Left renal pelvis (tissue), 4 donors: ENCODE measurements at places on chromosomes 12 and 14. TPM values are rescaled to one million over a fixed set of nuclear protein-coding genes. Genes with fewer than 3 reads are reported as not detected.

GRCh38 chr14:92832137-92832700 is 38.1 kb downstream of the GOLGA5 start:
- no peak for DNase-seq

DNA sequence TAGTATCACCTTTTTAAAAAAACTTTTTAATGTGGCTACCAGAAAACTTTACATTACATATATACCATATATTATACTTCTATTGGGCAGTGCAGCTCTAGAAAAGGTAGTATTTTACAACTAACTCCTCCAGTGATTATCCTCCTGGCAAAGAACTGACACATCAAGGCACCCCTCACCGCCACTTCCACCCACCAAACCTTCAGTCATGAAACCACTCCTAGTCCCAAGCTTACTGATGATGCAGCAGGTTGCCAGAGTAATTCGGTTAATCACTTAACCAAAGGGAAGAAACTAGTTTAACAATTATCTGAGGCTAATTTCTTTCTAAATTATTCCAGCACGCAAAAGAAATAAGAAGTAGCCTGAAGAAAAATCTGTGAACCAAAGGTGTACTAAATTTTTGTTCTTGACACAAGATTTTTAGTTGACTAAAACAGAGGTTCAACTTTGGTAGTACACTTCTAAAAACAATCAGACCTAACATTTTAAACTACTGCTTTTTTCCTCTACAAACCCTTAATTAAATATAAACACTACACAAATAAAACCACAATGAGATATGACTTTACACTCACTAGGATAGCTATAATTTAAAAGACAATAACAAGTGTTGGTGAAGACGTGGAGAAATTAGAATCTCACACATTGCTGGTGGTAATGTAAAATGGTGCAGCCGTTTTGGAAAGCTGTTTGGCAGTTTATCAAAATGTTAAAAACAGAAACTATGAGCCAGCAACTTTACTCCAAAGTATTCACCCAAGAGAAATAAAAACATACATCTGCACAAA is 16.7 kb downstream of the SPPL3 start:
- no peak for DNase-seq

GRCh38 chr14:68814238-68814538 is 21.3 kb upstream of the ZFP36L1 start:
- no peak for DNase-seq

- no peak for DNase-seq
Observed at GRCh38 chr14:75379246-75379929, 48.4 kb upstream of the JDP2 start.

- DNase-seq: no peak
Observed at GRCh38 chr14:31235462-31235861, 27.9 kb upstream of the HECTD1 start.

DNA sequence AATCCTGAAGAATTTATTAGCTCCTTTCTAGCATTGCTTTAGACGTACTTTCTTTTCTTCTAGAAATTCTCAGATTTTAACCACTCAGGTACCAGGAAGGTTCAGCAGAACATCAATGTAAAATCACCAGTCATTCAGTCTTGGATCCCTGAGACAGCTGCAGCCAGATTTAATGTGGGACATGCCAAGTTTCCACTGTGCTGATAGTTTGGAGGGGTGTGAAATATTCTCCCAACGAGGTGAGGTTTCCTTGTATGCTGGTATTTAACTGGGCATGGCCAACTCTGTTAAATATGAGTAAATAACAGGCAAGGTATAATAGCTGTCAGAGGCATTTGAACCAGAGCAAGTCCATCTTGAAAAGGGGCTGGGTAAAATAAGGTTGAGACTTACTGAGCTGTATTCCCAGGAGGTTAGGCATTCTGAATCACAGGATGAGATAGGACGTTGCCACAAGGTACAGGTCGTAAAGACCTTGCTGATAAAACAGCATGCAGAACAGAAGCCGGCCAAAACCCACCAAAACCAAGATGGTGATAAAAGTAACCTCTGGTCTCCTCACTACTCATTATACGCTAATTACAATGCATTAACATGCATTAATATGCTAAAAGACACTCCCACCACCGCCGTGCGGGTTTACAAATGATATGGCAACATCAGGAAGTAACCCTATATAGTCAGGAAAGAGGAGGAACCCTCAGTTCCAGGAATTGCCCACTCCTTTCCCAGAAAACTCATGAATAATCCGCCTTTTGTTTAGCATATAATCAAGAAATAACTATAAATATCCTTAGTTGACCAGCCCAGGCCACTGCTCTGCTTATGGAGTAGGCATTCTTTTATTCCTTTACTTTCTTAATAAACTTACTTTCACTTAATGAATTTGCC is 75.2 kb upstream of the RASSF8 start:
- DNase-seq: no peak

GRCh38 chr12:128313931-128314330 is 47.0 kb downstream of the TMEM132C start:
- no peak for DNase-seq

DNA sequence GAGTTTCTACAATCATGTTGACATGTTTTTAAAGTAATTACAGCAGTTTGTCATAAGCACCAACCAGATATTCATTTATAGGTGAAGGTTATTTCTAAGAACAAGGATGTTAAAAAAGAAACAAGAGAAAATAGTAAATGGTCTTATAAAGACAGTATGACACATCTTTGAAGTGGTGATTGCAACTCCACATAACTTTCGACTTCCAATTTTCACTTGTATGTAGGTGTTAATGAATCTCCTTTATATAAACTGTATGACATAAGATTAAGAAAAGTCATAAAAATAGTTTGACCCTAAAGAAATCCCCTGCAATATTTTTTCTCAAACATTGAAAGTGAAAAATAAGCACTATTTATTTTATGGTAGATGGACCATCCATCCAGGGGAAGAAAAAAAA is 144.8 kb upstream of the PTPRQ start:
- no peak for DNase-seq

GRCh38 chr14:34488528-34488927 is 26.5 kb upstream of the SPTSSA start:
- no peak for DNase-seq

DNA sequence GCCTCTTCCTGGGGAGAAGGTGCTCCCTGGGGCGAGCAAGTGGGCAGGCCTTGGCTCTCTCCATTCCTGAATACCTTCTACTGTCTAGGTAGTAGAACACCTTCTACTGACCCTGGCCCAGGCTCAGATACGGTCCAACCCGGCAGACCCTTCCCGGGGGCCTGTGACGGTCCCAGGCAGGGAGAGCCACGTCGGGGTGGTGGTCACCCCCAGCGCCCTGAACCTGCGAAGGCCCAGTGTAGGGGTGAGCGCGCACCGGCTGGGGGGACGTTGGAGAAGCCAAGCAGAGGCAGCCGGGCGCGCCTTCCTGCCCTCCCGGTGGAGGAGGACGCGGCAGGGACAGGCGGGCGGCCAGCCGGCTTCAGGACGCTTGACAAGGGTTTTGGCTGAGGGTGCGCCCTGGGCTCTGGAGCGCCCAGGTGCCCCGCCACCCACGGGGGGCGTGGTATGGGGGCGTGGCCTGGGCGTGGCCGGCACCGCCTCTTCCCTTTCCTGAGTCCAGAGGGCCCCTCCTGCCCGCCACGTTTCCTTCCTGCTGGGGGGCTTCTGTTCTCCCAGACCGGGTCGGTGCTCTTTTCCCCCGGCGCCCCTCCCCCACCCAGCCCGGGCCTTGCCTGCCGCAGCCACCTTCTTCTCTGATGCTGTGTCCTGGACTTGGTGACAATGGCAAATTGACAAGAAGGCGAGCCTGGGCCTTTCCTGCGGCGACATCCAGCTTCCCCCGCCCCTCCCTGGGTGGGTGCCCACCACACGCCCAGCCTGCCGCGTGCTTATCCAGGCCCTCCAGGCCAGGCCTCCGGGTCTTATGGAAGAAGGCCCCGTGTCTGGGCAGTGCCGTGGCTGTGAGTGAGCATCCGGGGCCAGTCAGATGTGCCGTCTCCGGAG is 24.5 kb upstream of the PPP1R13B start:
- DNase-seq: no peak

DNA sequence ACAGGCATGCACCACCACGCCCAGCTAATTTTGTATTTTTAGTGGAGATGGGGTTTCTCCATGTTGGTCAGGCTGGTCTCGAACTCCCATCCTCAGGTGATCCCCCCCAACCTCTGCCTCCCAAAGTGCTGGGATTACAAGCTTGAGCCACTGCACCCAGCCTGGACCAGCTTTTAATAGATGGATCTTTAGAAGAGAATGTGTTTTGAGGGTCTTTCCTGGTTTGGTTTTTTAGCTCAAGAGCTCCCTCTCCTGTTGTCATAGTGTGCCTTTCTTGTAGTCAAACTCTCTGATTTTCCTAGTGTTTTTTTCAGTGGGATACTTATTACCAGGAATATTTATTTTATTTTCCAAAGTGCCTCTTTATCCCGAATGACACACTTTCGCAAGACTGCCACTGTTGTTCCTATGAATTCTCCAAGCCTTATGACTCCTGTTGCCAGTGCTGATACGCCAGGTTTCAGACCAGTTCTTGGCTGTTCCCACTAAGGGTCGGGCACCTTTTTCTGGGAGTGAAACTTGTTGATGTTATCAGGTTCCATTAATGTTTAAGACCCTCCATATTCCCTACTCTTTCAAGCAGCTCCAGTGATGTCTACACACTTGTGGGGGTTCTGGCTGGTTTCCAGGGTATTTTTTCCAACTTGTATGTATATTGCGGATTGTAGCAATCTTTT is 31.5 kb upstream of the LIMA1 start:
- DNase-seq: peak; percentile 35

- DNase-seq: no peak
Observed at GRCh38 chr14:51847489-51847796, 13.0 kb upstream of the GNG2 start.

DNA sequence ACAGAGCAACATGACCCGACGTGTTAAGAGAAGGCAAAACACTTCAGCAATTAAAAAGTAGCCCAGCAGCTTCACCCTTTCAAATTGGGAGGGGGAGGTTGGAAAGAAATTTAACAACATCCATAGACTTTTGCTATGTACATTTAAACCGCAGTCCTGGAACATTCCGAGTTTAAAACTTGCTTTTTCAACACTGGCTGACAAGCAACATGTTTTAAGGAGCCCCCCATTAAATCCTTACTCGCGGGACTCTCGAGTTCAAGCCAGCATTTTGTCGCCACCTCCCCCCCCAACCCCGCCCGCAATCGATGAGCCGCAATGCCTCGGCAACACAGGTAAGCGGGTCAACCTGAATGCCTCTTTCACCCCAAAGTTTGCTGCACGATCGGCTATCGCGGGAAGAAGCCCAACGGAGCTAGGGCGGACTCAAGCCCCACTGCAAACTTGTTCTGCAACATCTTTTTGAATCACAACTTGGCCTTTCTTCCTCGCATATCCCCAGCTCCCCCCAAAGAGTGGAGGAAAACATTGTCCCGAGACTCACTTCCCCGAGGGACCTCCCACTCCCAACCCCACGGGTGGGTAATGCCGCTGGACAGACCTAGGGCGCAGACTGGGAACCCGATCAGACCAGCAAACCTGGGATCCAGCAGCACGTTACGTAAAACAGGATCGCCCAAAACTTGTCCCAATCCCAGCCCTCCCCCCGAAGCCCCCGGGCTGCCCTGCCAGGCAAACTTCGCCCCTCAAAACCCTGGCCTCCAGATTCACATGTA is 777 bp downstream of the ZFP36L1 start:
- no peak for DNase-seq

DNA sequence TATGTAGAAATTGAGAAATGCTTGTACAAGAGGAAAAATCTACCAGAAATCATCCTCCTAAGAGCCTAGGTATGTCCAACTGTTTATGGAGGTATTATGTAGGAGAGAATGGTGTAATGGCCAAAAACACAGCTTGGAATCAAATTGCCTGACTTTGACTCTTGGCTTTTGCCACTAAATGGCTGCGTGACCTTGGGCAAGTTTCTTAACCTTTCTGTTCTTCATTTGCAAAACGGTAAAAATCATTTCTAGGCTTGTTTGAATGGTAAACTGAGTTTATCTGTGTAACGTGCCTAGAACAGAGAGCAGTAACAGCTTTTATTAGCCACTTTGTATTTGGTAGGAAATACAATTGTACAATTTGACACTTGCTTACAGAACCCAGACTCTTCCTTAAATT is 4.9 kb upstream of the GRIP1 start:
- no peak for DNase-seq

GRCh38 chr14:67773844-67774377 is 42.5 kb downstream of the ZFYVE26 start:
- no peak for DNase-seq

GRCh38 chr12:114185036-114185435 is 218.9 kb upstream of the RBM19 start:
- no peak for DNase-seq

DNA sequence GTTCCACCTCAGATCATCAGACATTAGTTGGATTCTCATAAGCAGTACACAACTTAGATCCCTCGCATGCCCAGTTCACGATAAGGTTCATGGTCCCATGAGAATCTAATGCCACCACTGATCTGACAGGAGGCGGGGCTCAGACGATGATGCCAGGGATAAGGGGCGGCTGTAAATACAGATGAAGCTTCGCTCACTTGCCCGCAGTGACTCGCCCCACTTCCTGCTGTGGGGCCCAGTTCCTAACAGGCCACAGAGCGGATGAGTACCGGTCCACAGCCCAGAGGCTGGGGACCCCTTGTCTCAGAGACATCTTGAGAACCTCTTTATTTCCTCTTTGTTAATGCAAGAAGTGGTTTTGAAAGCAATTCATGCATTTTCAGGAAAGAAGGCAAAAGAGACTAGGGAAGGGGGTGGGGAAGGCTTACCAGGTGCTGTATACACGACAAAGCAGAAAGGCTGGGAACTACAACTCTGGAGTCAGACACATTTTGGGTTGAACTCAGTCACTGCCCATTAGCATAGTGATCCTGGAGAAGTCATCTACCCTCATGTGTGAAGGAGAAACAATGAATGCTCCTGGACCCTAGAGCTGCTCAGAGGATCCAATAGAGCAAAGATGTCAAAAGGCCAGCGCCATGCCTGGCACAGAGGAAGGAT is 68.7 kb downstream of the EID3 start:
- DNase-seq: no peak

DNA sequence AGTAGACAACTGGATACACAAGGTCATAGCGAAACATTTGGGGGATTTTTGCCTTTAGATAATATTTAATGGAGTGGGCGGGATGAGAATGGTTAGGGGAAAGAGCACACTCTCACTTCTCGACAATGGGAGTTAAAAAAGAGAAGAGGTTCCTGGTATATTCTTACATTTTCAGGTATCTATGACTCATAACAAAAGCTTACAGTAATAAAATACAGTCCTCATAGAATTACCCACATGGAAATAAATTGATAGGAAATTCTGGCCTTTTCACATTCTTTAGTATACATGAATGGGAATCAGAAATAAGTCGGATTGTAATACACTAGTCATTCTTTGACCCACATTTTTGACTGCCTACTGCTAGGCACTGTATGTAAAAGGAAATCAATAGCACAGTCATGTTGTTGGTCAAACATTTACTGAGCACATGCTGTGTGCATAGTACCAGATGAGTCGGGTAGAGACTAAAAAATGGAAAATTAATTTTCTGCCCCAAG is 8.2 kb upstream of the CRADD start:
- DNase-seq: no peak

Gene DDHD1
- polyA plus RNA-seq: 13.0 TPM

Gene DAO
- 1.1 TPM for polyA plus RNA-seq

Gene BEGAIN
- 3.6 TPM for polyA plus RNA-seq

Gene CLEC4D
- 0.09 TPM for polyA plus RNA-seq

Gene RD3L
- not detected for polyA plus RNA-seq

Gene VWF
- polyA plus RNA-seq: 19.3 TPM

Gene GPD1
- 60.1 TPM for polyA plus RNA-seq

Gene LRRC10
- polyA plus RNA-seq: not detected

Gene TEAD4
- polyA plus RNA-seq: 18.6 TPM

Gene DBX2
- polyA plus RNA-seq: not detected

Gene KCNMB4
- 28.0 TPM for polyA plus RNA-seq
